ENCODE measurements at places on chromosomes 6 and 20. TPM values are rescaled to one million over a fixed set of nuclear protein-coding genes. Genes with fewer than 3 reads are reported as not detected.
A peak's percentile ranks its signal among the peaks of the same experiment; 100 is the strongest.

PKIB gene
- total RNA-seq: 44.8 TPM

DNA sequence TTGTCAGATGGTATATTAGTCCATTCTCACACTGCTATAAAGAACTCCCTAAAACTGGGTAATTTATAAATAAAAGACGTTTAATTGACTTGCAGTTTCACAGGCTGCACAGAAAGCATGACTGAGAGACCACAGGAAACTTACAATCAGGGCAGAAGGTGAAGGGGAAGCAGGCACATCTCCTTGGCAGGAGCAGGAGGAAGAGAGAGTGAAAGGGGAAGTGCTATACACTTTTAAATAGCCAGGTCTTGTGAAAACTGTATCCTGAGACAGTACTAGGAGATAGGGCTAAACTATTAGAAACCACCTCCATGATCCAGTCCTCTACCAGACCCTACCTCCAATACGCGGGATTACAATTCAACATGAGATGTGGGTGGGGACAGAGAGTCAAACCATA lies 193.9 kb upstream of the KCNG1 start:
- H3K27ac ChIP-seq: no peak overlapping the region
- peaks cover 28% of the 10 kb centered on the region for H3K27me3 ChIP-seq
- no peak overlapping the region for H3K4me3 ChIP-seq
- H3K4me1 ChIP-seq: peaks cover 15% of the 10 kb centered on the region

- DNase-seq: no peak
- no peak overlapping the region for H3K27ac ChIP-seq
- peaks cover 7% of the 10 kb centered on the region for H3K4me1 ChIP-seq
- H3K36me3 ChIP-seq: peaks cover 5% of the 10 kb centered on the region
- no peak overlapping the region for H3K4me3 ChIP-seq
Measured at GRCh38 chr20:50815162-50815989, 20.5 kb downstream of the BCAS4 start.

WASF1 gene
- total RNA-seq: 46.4 TPM

DNA sequence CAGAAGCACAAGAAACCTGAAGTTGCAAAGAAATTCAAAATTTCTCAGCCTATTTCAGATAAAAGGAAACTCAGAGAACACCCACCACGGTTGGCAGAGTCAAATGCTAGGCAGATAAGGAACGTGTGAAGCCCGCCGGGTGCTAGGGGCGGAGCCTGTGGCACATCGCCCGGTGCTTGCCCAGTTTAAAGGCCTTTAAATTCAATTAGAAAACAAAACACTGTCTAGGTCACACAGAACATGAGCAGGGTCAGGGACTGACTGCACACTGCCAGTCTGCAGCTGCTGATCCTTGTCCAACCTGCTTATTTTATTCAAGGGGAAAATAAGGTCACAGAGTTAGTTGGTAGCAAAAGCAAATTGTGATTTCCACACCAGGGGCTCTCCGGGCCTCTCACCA lies 75.8 kb downstream of the PSMG4 start:
- H3K4me3 ChIP-seq: no peak overlapping the region
- H3K36me3 ChIP-seq: no peaks in the 10 kb centered on the region
- no peak for DNase-seq
- H3K27ac ChIP-seq: no peak overlapping the region
- H3K27me3 ChIP-seq: peaks cover 62% of the 10 kb centered on the region

- peaks cover 8% of the 10 kb centered on the region for H3K36me3 ChIP-seq
- no peak overlapping the region for H3K27ac ChIP-seq
- no peak for DNase-seq
- peaks cover 40% of the 10 kb centered on the region for H3K4me1 ChIP-seq
- H3K27me3 ChIP-seq: no peaks in the 10 kb centered on the region
- no peak overlapping the region for H3K4me3 ChIP-seq
Measured at GRCh38 chr6:35042031-35042815, 98.9 kb downstream of the TCP11 start.

- H3K4me3 ChIP-seq: no peak overlapping the region
- DNase-seq: no peak
- no peaks in the 10 kb centered on the region for H3K36me3 ChIP-seq
- H3K27ac ChIP-seq: no peak overlapping the region
Measured at GRCh38 chr6:164013480-164014208, 599.1 kb downstream of the QKI start.

DNA sequence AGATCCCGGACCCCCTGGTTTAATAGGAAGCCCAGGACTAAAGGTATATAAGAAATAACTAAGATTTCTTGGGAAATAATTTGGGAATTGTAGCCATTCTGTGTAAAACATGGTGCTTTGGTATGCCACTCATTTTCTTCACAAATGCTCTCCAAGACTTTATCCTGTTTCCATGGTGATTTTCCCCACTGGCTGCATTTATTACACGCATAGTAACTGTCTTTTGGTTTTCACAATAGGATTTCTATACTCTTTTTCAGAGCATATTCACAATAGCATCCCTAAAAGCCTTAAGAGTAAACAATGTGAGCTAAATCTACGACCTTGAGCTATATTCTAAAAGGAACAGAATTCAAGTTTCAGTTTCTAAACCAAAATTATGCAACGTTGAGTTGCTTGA lies 160.8 kb downstream of the COL9A1 start:
- H3K4me3 ChIP-seq: no peak overlapping the region
- no peak overlapping the region for H3K27ac ChIP-seq
- H3K27me3 ChIP-seq: no peaks in the 10 kb centered on the region

GRCh38 chr6:112795316-112795715 lies 448.2 kb downstream of the RFPL4B start:
- no peaks in the 10 kb centered on the region for H3K27me3 ChIP-seq
- H3K4me1 ChIP-seq: peaks cover 1% of the 10 kb centered on the region
- no peak for DNase-seq
- H3K36me3 ChIP-seq: peaks cover 1% of the 10 kb centered on the region
- H3K4me3 ChIP-seq: no peak overlapping the region
- no peak overlapping the region for H3K27ac ChIP-seq

DNA sequence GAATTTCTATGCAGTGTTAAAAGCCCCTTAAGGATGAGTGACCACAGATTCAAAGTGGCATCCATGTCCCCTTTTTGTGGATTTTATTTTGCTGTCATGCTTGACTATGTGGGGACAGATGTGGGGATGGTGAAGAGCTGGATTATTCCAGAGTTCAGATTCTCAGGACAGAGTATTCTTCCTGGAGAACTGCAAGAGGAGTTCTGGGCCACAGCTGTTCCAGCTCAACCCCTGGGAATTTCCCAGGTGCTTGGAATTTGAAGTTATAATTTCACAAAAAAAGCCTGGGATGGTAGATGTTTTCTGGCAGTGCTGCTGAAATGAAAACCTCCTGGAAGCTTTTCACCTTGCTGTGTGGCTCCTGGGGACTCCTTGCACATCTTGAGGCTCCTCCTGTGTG lies 671.8 kb upstream of the MARCKS start:
- H3K4me1 ChIP-seq: peaks cover 15% of the 10 kb centered on the region
- H3K4me3 ChIP-seq: no peak overlapping the region
- no peak for DNase-seq

DNA sequence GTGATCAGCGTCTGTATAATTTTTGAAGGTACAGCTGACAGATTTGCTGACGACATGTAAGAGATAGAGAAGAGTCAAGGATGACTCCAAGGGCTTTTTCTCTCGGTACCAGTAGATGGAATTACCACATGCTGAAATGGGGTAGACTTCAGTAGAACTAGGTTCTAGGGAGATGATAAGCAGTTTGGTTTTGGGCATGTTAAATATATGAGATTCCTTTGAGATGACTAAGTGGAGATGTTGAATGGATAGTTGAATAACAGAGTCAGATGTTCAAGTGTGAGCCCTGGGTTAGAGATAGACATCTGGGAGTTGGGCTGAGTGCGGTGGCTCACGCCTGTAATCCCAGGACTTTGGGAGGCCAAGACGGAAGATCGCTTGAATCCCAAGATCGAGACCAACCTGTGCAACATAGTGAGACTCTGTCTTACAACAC lies 50.0 kb downstream of the PHF20 start:
- peaks cover 10% of the 10 kb centered on the region for H3K36me3 ChIP-seq
- no peak overlapping the region for H3K4me3 ChIP-seq
- H3K27ac ChIP-seq: no peak overlapping the region
- no peaks in the 10 kb centered on the region for H3K27me3 ChIP-seq
- no peak for DNase-seq
- peaks cover 18% of the 10 kb centered on the region for H3K4me1 ChIP-seq

DNA sequence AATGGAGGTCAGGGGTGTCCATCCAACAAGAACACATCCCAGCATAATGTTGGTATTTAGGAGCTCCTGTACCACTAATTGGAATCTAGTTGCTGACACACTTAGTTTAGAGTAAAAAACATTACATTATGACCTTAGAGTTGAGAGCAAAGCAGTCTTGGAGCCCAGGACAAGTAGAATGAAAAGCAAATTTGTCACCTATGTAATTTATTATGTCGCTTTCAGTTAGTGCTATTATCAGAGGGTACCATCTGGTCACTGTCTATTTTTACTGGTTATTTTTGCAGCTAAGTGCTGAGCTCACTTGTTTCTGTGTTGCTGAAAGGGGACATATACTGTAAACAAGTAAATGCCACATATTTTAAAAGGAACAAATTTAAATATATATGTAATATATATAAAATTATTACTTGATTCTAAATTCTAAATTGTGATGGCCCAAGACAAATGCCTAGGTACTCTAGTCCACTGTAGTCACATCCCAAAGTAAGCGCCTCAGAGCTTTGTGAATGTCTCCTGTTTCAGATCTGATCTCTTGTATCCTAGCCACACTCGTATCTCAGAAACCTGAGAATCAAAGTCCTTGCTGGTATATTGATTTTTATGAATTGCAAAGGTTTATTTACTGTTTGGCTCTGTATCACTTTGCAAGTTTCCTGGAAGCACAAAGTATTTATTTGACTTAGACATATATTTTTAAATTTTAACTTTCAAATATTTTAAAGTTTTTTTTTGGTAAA lies 148.6 kb upstream of the MAN1A1 start:
- no peak overlapping the region for H3K4me3 ChIP-seq
- peaks cover 34% of the 10 kb centered on the region for H3K4me1 ChIP-seq
- no peaks in the 10 kb centered on the region for H3K27me3 ChIP-seq
- no peak for DNase-seq
- no peaks in the 10 kb centered on the region for H3K36me3 ChIP-seq

- H3K27ac ChIP-seq: peak overlapping the region; percentile 77
- no peaks in the 10 kb centered on the region for H3K36me3 ChIP-seq
- peaks cover 66% of the 10 kb centered on the region for H3K27me3 ChIP-seq
- H3K4me3 ChIP-seq: peak overlapping the region; percentile 87
Measured at GRCh38 chr6:105994118-105994590, 92.0 kb upstream of the PRDM1 start.

GRCh38 chr6:111912904-111913303 lies 39.7 kb upstream of the FYN start:
- H3K27ac ChIP-seq: no peak overlapping the region
- peaks cover 3% of the 10 kb centered on the region for H3K27me3 ChIP-seq
- H3K4me1 ChIP-seq: peaks cover 6% of the 10 kb centered on the region
- no peak for DNase-seq

TCP1 gene
- 218 TPM for total RNA-seq

CPXM1 gene
- 130 TPM for total RNA-seq

BCAS1 gene
- total RNA-seq: 0.81 TPM

DNA sequence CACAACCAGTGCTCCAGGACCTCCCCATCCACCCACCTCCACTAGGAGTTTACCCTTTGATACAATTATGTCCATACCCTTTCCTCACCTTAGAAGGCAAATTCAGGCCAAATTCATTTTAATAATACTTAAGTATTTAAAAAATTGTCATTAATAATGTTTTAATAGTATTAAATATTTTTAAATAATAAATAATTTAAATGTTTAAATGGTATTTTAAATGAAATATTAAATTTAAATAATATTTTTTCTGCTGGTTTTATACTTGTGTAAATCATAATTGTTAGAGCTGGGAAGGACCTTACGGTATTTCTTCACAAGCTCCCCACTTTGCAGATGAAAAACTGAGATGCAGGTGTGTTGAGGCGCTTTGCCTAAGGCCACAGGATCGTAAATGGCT lies 67.8 kb downstream of the NRN1 start:
- H3K4me1 ChIP-seq: no peaks in the 10 kb centered on the region
- no peaks in the 10 kb centered on the region for H3K36me3 ChIP-seq
- H3K27me3 ChIP-seq: peaks cover 3% of the 10 kb centered on the region
- DNase-seq: no peak

ZFP57 gene
- 0.14 TPM for total RNA-seq

DNA sequence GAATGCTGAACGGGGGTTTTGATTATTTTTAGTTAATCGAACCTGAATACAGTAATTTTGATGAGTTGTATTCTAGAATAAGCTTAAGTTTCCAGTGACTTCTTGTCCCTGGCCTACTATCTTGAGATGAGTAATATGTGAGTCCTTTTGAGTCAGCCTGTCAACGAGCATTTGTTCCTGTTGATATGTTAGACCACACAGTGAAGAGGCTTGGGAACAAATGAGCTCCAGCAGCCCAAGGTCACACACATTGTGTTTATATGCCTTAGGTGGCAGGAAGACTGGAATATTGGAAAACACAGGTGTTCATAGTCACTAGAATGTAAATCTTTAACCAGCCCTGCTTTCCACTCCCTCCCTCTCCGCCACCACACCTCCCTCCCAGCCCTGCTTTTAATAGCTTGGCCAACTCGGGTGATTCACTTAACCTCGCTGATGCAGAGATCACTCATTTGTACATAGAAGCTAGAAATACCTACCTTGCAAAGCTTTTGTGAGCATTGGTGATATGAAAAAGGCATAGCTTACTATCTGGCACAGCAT lies 9.1 kb downstream of the SMPDL3A start:
- no peaks in the 10 kb centered on the region for H3K27me3 ChIP-seq
- no peaks in the 10 kb centered on the region for H3K36me3 ChIP-seq
- H3K4me1 ChIP-seq: peaks cover 45% of the 10 kb centered on the region
- DNase-seq: no peak

GTSF1L gene
- not detected for total RNA-seq

DNA sequence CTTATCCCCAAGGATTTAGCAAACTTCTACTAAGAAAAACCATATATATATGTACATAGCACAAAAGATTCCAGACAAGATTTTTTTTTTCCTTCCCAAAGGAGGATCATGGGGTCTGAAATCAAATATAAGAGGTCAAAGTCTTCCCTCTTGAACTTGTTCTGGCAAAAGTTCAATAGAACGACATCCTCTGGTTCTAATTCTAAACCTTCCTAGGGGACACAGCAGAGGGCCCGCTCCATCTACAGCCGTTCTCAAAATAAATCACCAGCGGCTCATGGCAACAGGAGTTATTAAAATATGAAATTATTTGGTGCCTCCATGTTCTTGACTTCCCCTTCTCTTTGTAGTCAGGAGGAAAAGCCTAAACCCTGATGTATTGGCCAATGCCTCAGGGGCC lies 29.0 kb downstream of the ANKRD60 start:
- no peaks in the 10 kb centered on the region for H3K36me3 ChIP-seq
- H3K27me3 ChIP-seq: peaks cover 23% of the 10 kb centered on the region

GRCh38 chr20:34998331-34998950 lies 42.8 kb downstream of the MYH7B start:
- peaks cover 40% of the 10 kb centered on the region for H3K36me3 ChIP-seq
- no peak for DNase-seq
- no peaks in the 10 kb centered on the region for H3K4me1 ChIP-seq
- no peak overlapping the region for H3K27ac ChIP-seq

GRCh38 chr20:57539889-57540288 lies 14.9 kb upstream of the CTCFL start:
- no peak overlapping the region for H3K27ac ChIP-seq
- no peak overlapping the region for H3K4me3 ChIP-seq
- no peaks in the 10 kb centered on the region for H3K36me3 ChIP-seq
- DNase-seq: no peak
- peaks cover 1% of the 10 kb centered on the region for H3K4me1 ChIP-seq

POM121L2 gene
- not detected for total RNA-seq

- H3K4me1 ChIP-seq: no peaks in the 10 kb centered on the region
- no peak overlapping the region for H3K4me3 ChIP-seq
- no peaks in the 10 kb centered on the region for H3K27me3 ChIP-seq
Measured at GRCh38 chr6:108432792-108433191, 127.9 kb upstream of the FOXO3 start.

GRCh38 chr6:144264270-144265060 lies 20.7 kb upstream of the UTRN start:
- H3K36me3 ChIP-seq: peaks cover 8% of the 10 kb centered on the region
- H3K27ac ChIP-seq: peak overlapping the region; percentile 98
- H3K4me3 ChIP-seq: peak overlapping the region; percentile 16
- peak; percentile 18 for DNase-seq
- H3K27me3 ChIP-seq: no peaks in the 10 kb centered on the region
- peaks cover 38% of the 10 kb centered on the region for H3K4me1 ChIP-seq

Data from progenitor cell of endocrine pancreas (in vitro differentiated cells).